ENCODE measurements at places on chromosomes 4 and X.

GRCh38 chrX:136828830-136829229 lies 48.1 kb upstream of the ARHGEF6 start:
- DNase-seq = no peak

DNA sequence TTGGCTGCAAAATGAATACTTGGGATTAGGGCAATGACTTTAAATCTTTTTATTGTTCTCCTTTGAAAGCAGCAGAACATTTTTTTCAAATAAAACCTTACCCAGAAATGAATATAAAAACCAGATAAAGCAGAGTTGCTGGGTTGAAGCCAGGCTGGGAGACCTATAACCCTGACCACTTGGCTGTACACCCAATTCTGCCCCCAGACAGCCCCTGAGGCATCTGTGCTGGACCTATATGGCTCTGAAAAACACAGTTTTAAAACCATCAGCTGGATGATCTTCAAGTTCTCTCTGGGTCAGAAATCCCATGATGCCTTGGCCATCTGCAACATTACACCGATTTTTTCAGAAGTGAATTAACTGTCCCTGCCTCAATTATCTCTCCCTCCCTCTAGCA lies 23.7 kb upstream of the GLRA2 start:
- no peak for DNase-seq

DNA sequence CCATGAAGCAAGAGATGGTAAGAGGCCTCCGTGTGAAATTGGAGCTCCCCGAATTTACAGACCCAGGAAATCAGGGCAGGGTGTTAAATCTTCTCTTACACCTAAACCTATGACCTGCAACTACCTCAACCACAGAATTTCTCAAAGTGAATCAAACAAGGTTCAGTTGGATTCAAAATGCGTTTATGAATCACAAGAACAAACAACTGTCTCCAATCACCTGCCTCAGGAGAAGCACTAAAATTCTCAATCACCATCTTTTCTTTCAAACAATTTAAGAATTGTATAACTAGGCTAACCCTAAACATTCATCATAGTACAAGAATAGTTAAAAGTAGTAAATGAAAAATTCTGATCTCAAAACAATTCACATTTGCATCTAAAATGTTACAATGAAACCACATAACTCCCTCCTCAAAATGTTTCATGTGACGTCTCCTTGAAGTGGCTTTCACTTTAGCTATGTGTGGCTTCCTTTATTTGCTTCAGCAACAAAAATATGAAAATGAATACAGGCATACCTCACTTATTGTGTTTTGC lies 19.2 kb downstream of the PPP3CA start:
- DNase-seq = peak; percentile 63

DNA sequence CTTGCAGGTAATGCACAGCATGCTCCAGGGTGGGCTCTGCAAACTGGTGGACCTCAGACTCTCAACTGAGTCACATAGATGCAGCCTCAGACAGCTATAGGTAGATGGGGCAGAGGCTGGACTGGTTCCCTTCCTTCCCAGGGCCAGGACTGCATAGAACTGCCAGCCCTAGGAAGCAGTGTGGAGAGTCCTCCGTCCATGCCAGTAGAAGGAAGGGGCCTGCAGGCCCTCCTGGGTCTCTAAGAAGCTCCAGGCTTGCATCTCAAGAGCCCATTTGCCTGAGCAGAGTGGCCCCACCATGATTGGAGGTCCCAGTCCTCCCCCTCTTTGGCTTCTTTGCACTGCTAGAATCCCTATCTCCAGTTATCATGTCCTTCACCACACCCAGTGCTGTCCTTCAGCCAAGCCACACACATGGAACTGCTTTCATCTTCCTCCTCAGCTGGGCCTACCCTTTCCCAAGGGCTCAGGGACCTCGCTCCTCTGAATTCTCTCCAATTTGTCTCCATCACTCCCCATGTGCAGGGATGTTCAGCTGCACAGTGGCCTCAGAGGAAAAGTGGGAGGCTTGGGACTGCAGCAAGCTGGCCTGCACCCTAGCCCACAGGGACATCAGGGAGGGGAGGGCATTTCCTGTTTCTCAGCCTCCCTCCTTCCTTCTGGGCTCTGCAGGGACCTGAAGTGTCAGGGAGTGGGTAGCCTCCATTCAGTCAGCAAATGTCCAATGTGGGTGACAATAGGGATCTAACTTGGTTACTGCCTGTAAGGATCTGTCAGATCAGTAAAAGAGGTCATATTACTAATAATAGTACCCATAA lies 146.0 kb downstream of the PJA1 start:
- no peak for DNase-seq

DNA sequence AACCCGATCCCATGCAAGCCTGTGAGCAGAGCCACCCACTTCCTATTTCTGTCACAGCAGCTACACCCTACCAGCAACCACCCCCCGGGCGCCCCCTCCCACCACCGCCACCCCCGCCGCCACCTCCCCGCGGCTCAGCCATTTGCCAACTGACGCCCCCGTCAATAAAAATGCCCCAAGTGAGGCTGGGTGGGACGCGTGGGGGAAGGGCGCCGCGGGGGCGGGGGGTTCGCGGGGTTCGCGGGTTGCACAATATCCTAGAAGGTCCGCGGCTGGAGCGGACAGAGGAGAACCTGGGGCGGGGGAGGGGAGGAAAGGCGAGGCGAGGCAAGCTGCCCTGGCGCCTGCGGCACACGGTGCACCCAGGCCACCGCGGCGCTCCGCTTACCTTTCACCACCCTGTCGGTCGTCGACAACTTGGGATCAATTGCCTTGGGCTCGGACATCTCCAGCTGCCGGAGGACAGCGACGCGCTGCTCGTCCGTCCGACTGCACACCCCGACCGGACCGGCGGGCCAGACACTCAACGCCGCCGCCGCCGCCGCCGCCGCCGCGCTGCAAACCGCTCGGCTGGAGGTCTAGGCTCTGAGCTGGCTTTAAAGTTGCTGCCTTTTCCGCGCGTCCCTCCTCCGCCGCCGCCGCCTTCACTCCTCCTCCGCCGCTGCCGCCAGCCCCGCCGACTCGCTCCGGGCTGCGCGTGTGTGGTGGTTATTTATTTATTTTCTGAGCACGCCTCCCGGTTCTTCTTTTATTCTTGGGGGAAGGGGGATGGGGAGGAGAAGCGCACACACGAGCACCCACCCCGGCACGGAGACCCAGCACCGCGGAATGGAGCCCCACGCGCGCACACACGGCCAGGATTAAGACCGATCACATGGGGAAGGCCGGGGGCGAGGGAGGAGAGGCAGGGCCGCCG lies 717 bp downstream of the PPP3CA start:
- no peak for DNase-seq

DNA sequence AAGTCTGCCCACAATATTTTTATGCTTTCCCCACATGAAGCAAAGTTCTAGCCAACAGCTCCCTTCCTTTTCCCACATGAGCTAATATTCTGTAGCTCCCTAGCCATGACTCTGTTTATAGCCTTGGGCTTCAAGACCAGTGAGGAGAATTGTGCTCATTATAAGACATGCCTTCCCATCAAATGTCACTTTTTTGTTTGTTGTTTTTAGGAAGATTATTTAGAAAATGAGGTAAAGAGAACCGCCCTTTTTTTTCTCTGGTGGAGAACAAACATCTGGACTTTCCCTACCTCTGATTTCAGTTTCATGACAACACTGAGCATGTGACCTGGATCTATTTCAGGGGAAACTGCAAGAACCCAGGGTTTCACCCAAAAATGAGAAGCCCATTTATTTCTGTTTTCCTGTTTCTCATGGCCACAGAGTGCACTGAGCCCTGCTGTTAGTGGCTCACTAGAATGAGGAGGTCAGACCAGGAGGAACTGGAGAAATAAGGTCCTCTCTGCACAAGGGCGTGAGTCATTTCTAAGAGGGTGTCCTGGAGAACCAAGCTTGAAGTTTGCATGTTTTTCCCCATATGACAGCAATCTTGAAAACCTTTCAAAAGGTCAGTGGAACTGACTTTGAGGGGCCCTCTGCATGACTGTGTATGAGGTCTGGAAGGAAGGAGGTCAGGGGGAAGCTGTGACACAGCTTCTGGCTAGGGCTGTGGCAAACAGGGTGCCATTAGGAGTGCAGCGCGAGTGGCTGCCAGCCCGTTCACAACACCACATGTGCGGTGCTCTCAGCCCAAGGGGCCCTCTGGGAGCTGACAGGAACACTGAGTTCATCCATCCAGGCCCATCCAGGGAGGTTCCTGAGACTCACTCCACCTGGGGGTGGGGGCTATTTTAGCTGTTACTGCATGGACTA lies 55.2 kb downstream of the CHST7 start:
- DNase-seq = peak; percentile 35

GRCh38 chr4:130257271-130257670 lies 1161.3 kb downstream of the C4orf33 start:
- DNase-seq = no peak

DNA sequence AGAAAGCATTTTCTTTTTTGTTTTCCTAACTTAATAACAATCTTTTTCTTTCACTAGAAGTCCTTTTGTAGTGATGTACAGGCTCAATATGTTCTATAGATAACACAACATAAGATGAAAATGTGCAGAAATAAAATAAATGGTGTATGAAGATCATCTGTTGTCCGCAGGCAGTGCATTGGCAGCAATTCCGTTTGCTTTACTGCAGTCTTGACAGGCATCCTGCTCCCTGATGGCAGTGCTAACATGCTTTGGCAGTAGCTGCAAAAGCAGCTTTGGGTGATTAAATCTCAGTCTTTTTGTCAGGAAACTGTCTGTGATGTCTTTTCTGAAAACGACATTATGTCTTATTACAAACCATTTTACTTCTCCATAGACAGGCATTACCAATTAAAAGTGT lies 131.4 kb downstream of the TRAM1L1 start:
- DNase-seq = no peak

- no peak for DNase-seq
Measured at GRCh38 chrX:117510453-117510852, 606.2 kb downstream of the KLHL13 start.

DNA sequence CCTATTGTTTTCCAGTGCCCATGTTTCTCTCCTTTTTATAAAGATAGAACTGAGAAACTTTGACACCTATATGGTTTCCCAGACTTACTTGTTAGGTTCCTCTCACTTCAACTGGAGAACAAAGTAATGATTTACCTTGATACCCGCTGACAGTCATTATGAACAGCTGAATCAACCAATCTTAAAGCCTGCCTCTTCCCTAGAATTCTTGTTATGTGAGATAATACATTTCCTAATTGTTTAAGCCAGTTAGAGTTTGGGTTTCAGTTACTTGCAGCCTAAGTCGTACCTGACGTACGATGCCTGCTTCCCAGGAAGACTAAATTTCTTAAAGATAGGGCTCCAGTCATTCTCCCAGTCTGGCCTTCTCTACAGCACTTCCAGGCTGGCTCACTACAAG lies 97.3 kb downstream of the SHROOM4 start:
- no peak for DNase-seq

GRCh38 chrX:150683536-150684146 lies 9.6 kb upstream of the MTMR1 start:
- DNase-seq = peak; percentile 76

- no peak for DNase-seq
Measured at GRCh38 chr4:1266881-1267763, 18.2 kb upstream of the CTBP1 start.

- no peak for DNase-seq
Measured at GRCh38 chrX:9324676-9325075, 140.2 kb upstream of the TBL1X start.

GRCh38 chr4:140185412-140186081 lies 31.6 kb upstream of the MAML3 start:
- DNase-seq = no peak

DNA sequence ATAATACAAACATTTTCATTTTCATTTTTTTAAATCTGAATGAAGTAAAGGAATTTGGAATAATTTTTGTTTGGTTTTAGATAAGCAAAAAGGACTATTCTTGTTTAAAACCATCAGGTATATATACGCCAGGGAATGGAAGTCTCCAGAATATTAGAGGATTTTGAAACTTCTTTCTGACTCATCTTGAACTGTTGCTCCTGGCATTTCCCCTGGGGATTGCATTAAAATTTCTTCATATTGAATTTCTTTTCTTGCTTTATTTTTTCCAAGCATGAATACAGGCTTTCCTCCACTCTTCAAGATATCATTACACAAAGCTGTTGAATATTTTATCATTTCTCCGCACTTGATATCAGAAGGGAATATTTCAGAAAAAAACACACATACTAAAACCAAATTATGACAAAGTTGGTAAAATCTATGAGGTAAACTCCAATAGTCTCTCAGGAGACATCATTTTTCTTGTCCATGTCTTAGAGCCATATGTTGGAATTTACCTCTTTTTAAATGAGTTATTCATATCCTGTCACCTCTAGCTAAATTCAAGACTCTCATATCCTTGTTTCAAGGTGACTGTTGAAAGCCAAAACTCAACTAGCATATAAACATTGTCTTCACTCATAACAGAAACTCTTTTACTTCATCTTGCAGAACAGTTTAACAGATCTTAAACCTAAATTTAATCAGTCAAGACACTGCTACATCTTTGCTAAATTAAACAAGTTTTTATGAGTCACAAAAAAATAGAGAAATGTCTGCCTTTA lies 20.7 kb upstream of the CSN1S1 start:
- DNase-seq = no peak
